NCI-H748 treated with DMSO at 0.1 percent for 48 hours (cell line): ENCODE measurements at places on chromosomes 6 and 20.

DNA sequence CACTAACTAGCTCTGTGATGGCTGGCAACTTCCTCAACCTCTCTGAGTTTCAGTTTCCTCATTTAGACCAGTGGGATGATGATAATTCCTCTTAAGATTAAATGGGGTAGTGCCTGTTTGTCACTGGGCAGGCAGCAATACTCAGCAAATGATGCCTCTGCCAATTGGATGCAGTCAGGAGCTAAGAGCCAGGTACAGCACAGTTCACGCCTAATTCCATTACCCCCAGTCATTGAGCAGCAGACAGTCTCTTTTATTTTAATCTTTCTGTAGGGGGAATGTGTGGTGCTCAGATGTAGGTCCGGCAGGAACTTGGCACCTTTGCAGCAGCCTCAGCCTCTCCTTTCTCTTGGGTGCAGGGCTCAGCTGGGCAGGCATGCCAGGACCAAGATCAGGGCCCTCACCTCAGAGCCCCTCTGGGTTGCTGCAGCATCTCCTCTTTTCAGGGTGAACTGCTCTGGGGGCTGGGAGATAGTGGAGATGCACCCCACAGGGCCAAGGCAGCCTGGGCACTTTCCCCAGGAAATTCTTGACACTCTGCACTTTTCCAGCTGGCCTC is 243.8 kb downstream of the LRFN2 start:
- DNase-seq: no peak

GRCh38 chr6:167832497-167833395 is 6.0 kb downstream of the AFDN start:
- DNase-seq: no peak

- DNase-seq: no peak
These were observed 616.2 kb downstream of the EPM2A start for GRCh38 chr6:145119081-145119480.

GRCh38 chr6:20711518-20711917 is 177.3 kb downstream of the CDKAL1 start:
- no peak for DNase-seq

DNA sequence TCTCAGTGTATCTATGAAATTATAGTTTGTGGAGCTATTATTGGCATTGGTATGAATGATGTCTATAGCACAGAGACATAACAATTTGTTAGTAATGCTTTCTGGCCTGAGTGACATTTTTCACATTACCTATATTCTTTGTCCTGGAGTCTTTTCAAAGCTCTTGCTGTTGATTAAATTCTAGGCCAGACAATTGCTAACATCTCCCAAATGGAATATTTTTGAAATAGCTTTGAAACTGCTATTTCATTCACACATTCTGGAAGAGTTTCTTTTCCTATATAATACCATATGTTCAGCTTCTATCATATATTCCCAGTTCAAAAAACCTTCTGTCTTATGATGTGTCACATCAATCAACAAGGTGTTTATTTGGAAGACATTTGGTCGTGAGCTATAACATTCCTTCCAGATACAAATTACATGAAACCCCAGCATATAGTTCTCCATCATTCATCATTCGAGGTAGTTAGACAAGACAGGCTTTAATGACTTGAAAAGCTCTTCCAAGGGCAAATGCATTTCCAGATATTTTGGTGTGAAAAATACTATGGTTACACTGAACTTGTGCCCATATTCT is 452.8 kb downstream of the KHDRBS2 start:
- no peak for DNase-seq

GRCh38 chr20:38104285-38104684 is 60.8 kb downstream of the TGM2 start:
- no peak for DNase-seq

GRCh38 chr20:62252342-62252966 is 14.1 kb downstream of the OSBPL2 start:
- no peak for DNase-seq

DNA sequence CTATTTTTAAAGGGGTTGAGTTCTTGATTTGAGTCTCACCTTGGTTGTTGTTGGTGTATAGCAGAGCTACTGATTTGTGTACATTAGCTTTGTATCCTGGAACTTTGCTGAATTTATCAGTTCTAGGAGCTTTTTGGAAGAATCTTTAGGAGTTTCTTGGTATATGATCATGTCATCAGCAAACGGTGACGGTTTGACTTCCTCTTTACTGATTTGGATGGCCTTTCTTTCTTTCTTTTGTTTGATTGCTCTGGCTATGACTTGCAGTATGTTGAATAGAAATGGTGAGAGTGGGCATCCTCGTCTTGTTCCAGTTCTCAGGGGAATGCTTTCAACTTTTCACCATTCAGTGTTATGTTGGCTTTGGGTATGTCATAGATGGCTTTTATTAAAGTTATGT is 64.0 kb downstream of the CDYL start:
- no peak for DNase-seq

DNA sequence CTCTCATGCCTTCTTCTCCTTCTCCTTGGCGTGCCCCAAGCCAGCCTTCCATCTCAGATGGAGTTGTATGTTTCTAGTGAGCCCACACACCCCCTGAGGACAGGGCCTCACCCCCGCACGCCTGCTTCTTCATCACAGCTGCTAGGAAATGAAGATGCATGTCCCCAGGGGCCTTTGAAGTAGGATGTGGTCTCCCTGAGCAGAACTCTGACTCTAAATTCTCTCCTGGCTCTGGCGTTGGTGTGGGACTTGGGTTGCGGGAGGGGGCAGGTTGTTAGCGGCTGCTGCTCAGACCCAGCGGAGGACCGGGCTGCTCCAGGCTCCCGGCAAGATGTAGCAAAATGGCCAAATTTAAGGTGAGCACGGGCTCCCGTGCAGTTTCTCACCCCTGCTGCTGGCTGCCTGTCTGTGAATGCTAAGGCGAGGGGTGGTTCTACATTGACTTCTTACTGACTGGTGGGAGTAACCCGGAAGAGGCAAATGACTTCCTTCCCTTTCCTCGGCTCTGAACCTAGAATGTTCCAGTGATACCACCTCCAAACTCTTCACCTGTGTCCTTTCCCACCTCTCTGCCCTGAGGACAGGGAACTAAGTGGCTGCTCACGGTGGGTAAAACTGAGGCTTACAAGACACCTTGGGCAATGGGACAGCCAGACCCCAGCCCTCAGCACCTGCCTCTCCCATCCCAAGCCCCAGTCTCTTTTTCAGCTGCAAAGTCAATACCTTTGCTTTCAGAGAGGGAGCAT is 8.8 kb downstream of the SYNJ2 start:
- DNase-seq: no peak

GRCh38 chr20:62255976-62256375 is 17.7 kb downstream of the OSBPL2 start:
- DNase-seq: no peak

- no peak for DNase-seq
These were observed 22.5 kb downstream of the RIPOR3 start for GRCh38 chr20:50668798-50669197.

DNA sequence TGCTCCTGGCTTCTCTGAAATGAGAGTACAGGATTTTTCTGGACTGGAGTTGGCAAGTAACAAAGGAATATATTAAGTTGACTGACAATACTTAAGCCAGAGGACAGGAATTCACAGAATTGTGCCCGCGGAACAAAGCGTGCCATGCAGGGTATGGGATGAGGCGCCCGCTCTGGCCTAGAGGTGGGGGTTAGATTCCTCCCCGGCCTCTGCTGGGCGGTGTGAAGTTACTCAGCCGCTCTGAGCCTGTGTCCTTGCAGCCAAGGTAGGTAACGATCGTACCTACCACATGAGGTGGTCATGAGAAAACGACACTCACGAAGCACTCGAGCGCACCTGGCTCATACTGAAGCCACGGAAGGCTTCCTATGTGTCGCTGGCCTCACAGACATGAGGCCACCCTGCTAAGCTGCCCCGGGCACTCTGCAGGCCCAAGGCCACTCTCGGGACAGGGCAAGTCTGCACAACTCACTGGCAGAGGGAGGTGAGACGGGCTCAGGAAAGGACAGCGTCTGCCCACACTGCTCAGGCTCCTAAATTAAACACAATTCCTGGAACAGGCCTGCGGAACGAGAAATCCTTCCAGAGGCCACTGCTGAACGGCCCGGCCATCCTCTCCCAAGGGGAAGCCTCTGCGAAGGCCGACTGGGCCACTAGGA is 70.8 kb downstream of the PSMG4 start:
- DNase-seq: no peak

- DNase-seq: no peak
These were observed 96.9 kb downstream of the SOX4 start for GRCh38 chr6:21690489-21690888.

- DNase-seq: no peak
These were observed 71.9 kb upstream of the TOP1 start for GRCh38 chr20:40956542-40957264.

DNA sequence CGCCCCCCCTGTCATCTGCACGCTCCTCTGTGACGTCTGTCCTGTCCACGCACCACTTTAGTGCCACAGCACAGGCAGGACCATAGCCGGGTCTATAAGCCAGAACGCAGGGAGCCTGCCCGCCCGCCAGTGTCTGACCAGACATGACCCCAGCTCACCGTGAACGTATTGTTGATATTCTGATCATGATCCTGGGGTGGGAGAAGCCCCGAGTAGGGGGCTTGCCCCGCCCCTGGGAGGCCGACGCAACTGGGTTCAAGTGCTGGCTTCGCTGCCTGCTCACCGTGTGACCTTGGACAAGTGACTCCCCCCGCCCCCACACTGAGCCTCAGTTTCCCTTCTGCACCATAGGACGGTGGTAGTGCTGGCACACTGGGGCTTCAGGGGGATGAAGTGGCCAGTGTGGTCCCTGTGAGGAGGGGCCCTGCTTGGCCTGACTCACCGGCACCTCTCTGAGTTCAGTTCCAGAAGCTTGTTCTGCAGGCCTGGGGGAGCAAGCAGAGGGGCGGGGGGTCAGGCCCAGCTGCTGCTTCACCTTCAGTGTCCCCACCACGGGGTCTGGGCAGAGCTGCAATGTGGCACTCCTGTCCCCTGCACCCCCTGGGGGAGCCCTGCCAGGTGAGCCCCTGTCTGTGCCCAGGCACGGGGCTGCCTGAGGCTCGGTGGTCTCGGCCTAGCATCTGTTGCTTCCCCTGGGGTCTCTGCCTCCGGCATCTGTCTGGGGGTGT is 9.2 kb downstream of the RBBP8NL start:
- DNase-seq: no peak

GRCh38 chr6:72761761-72762160 is 139.9 kb downstream of the KCNQ5 start:
- no peak for DNase-seq

GRCh38 chr6:161487694-161488093 is 213.8 kb upstream of the AGPAT4 start:
- no peak for DNase-seq

DNA sequence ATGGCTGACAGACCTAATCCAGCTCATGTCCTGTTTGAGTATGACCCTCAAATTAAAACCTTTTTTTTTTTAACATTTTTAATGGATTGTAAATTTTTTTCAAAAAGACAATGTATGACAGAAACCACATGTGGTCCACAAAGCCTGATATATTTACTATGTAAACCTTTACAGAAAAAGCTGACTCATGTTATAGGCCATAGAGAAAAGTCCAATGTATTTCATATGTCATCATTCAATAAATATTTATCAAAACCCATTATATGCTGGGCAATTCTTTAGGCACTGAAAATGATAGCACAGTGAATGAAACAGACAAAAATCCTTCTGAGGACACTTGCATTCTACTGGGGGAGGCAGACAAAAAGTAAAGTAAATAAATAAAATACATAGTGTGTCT is 826.2 kb upstream of the FLRT3 start:
- no peak for DNase-seq

DNA sequence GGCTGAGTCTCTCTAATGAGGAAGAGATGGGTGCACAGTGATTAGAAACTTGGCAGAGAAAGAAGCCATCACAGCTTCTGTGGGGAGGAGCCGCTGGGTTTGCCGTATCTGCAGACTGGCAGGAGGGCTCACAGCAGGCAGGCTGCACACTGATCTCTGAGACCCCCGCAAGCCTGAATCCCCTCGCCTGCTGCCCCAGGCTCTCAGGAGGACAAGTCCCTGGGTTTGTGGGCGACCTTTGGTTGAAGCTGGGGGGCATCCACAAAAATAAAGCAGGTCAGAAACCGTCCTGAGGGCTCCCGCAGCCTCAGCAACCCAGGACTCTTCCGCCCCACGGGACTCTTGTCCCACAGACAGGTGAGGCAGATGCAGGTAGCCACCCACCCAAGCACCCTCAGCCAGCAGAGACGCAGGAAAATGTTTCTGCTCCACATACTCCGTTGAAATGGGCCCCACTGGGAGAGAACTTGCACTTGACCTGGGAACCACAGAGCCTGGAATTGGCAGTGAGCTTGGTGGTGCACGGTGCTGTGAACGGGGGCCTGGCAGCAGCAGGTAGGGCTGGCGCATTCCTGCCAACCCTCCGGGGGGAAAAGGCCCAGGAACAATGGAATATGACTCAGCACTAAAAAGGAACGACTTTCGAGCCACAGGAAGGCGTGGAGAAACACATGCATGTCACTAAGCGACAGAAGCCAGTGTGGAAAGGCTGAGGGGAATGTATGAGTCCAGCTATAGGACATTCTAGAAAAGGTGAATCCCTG is 89.9 kb downstream of the YTHDF1 start:
- DNase-seq: no peak

DNA sequence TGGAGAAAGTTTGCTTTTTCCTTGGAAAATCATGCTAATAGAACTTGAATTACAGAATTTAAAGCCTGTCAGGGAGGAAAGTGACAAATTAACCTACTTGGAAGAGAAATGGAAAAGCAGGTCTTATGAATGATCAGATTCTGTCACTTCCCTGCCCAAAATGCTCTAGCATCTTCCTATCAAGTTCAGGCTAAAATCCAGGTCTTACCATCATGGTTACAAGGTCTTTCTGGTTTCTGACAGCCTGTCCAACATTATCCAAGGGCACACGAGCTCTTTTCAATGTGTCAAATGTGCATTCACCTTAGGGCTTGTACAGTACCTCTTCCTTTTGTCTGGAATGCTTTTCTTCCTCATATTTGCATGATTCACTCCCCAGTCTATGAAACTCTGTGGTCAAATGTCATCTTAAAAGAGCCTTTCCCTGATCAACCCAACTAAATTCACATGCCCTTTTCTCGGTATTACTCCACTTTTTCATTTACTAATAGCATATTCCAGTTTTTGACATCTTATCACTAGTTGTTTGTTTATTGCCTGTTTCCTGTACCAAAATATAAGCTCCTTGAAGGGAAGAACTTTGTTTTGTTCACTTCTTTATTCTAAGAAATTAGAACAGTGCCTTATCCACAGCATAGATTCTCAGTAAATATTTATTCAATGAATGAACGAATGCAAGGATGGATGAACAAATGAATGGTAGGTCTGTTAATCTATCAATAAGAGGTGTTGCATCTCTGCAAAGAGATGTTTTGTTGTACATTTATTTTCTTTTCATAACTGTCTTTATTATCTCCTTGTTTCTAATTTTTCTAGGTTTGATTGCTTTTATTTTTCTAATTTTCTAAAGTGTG is 139.5 kb downstream of the BCAS1 start:
- DNase-seq: no peak

GRCh38 chr20:62832951-62833391 is 16.1 kb downstream of the COL9A3 start:
- no peak for DNase-seq

- no peak for DNase-seq
These were observed 16.1 kb upstream of the SERPINB1 start for GRCh38 chr6:2857580-2858337.
